ENCODE measurements at places on chromosomes 1 and 21.

- DNase-seq = no peak
These were observed 180.8 kb downstream of the NPHP4 start for GRCh38 chr1:5811419-5811818.

GRCh38 chr1:113048064-113048463 lies 24.9 kb upstream of the LRIG2 start:
- DNase-seq = no peak

- peak; percentile 45 for DNase-seq
These were observed 28.3 kb downstream of the CDCP2 start for GRCh38 chr1:54124472-54124871.

GRCh38 chr1:10773376-10773775 lies 23.1 kb downstream of the CASZ1 start:
- DNase-seq = no peak

- no peak for DNase-seq
These were observed 137.2 kb downstream of the LRIG2 start for GRCh38 chr1:113210248-113210647.

- no peak for DNase-seq
These were observed 97.0 kb downstream of the MT1HL1 start for GRCh38 chr1:236907205-236907604.

DNA sequence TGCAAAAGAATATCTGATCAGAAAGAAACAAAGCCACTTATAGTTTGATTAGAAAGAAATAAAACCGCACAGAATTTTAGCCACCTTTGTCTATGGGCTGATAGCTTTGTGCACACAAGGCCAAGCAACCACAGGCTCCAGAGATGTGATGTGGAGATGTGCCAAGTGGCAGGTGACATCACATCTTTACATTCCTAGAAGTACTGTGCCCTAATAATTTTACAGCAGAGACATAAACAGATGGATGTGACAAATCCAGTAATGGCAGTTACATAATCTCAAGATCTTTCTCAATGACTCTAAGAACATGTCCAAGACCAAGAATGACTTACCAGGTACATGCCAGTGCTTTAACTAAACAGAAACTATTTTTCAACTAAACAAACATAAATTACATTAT lies 159.5 kb downstream of the LTN1 start:
- no peak for DNase-seq

- DNase-seq = no peak
These were observed 5.9 kb upstream of the FOXJ3 start for GRCh38 chr1:42340901-42341300.

DNA sequence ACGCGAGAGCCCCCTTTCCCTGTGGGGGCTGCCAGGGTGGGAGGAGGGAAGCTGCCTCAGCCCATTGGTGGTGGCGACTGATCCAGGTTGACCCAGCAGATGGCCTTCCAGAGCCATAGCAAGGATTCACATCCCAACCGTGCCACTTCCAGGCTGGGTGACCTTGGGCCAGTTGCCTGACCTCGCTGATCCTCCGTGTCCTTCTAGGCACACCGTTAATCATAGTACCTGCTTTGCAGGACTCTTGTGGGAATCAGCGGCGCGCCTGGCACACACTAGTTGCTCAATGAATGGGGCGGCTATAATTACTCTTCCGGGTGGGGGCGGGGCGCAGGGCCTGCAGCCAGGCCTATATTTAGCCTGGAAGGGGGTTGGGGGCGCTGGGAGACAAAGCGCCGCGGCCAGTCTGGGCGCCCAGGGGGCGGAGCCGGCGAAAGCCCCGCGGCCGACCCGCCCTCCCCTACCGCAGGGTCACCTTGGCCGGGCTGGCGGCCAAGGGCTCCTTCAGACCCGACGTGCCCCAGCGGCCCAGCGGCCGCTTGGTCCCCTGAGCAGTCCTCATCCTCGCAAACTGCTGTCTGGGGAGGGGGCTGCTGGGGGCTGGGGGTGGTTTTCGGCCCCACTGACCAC lies 5.1 kb downstream of the HSPB7 start:
- DNase-seq = no peak

- no peak for DNase-seq
These were observed 161.6 kb downstream of the GLUL start for GRCh38 chr1:182229921-182230491.

DNA sequence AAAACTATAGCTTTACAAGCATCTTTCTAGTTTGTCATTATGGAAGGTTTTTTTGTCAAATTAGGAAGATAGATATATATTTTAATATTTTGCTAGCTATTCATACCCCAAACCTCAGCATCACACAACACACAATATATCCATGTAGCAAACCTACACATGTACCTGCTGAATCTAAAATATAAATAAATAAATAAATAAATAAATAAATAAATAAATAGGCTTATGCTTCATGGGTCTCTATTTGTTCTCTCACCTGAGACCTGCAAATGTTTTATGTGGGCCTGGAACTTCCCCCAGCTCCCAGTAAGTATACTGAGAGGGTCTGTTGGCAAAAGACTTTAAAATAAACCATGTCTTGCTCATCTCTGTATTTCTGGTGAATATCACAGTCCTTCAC lies 147.4 kb upstream of the BEND5 start:
- DNase-seq = no peak

- DNase-seq = no peak
These were observed 19.4 kb downstream of the CLIC6 start for GRCh38 chr21:34688145-34688544.

- DNase-seq = no peak
These were observed 134.8 kb downstream of the SETD4 start for GRCh38 chr21:35925497-35925896.

GRCh38 chr1:164511001-164511705 lies 47.8 kb upstream of the PBX1 start:
- no peak for DNase-seq

DNA sequence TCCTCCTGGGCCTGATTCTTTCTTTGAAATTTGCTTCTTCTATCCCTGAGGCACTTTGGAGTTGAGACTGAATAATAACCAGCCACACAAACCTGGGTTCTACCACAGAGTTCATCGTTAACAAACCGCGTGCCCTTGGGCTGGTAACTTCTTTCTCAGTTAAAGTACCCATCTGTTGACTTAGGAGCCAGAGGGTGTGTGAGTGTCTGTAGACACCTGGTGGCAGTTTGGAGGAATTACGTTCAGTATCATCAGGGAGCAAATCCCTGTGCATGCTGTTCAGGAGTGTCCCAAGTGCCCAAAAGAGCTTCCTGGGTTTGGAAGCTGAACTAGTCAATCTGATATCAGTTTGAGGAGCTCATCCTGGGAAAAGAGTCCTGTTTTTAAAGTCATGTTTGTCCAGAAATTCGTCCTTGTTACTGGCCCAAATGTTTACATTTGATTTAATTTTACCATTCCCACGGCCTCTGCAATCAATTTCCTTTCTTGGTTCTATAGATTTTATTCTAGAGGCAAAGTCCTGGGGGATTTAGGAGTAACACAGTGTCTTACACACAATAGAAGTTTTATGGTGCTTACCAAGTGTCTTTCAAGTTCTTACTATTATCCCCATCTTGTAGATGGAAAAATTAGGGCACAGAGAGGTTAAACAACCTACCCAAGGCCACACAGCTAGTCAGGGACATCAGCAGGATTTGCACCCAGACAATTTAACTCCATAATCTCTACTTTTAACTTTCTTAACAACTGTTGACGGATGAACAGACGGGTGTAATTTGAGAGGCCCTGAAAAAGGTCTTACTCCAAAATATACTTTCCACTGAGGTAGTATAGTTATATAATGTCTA lies 26.7 kb upstream of the RPTN start:
- DNase-seq = no peak

GRCh38 chr1:205325334-205325884 lies 3.9 kb upstream of the NUAK2 start:
- DNase-seq = no peak

- no peak for DNase-seq
These were observed 190.8 kb downstream of the CAMTA1 start for GRCh38 chr1:6976044-6976375.

- no peak for DNase-seq
These were observed 40.5 kb downstream of the CD34 start for GRCh38 chr1:207870306-207871031.

- DNase-seq = no peak
These were observed 26.4 kb upstream of the EEIG2 start for GRCh38 chr1:108533351-108534083.

- no peak for DNase-seq
These were observed 42.2 kb downstream of the ATP1B1 start for GRCh38 chr1:169148472-169149252.

GRCh38 chr1:112396653-112397471 lies 848 bp downstream of the CTTNBP2NL start:
- no peak for DNase-seq

DNA sequence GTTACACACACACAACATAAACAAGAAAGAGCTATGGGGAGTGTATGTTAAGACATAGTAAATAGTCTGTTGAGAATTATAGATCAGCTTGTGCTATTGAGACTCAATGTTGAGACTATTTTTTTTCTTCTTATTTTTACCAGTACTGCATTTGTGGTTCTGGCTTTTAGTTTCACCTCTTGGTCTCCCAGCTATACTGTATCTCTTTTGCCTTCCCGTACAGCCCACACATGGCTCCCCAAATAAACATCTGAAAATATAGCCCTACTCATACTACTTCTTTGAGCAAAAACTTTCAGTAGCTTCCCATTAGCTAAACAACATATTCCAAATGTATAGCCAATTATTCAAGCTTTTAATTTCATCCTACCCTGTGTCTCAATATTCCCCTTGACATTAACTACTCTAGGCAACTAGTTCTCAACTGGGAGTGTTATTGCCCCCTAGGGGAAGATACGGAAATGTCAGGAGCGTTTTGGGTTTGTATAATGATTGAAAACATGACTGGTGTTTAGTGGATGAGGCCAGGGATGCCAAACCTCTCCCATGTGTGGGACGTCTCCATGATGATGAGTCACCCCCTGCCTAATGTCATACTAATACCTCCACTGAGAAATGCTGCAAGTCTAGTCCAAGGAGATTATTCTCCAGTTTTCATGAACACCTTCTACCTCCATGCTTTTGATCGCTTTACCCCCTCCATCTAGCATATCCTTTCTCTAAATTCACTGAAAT lies 6.8 kb downstream of the RPE65 start:
- no peak for DNase-seq

DNA sequence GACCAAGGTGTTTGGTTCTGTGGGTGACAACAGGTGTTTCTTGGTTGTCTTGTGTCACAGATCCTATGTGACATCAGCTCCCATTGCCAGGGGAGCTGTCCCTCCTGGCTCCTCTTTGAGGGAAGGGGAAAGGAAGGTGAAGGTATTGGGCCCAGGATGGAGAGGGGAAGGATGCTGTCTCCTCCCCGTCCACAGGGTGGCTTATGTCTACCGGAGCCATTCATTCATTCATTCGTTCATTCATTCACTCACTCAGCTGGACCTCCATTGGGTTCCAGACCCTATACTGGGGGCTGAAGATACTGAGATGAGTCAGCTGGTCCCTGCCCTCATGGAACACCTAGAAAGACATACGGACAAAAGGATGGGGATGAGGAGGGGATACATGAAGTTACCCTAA lies 38.9 kb downstream of the EPHB2 start:
- no peak for DNase-seq

DNA sequence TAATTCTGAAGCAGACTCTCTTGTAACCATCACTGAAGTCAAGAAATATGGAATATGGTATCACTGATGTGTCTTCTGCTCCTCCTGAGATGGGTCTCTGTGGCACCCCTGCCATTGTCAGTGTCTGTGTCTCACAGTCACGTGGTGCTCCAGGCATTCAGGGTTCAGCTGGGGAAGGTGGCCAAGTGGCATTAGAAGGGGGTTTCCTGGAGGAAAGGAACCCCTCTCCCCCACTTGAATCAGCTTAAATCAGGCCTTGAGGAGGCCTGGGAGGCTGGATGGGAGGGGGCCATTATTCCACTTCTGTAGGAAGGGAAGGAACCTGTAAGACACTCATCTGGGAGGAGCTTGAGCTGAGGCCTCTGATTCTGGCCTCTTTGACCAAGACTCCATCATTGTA lies 20.5 kb downstream of the CYP4B1 start:
- DNase-seq = no peak

- no peak for DNase-seq
These were observed 130.3 kb downstream of the CASZ1 start for GRCh38 chr1:10665930-10666850.

DNA sequence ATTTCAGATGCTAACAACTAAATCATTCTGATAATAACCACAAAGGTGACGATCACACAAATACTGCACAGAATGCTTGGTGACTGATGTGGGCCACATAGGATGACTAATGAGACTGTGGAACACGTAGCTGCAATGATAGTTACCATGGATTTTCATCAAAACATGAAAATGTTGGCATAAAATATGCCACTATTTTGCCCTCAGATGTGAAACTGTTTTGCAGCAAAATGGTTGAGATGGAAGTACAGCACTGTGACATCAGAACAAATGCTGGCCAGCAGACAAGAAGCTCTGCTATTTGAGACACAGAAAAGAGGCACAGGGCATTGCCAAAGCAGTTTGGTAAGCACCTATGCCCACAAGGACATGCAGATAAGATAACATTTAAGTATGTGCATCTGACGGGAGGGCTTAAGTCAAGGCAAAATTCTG lies 83.8 kb downstream of the NIBAN1 start:
- DNase-seq = no peak

GRCh38 chr1:198352975-198353695 lies 187.3 kb downstream of the ATP6V1G3 start:
- no peak for DNase-seq

GRCh38 chr1:43058056-43058455 lies 99.4 kb upstream of the SLC2A1 start:
- no peak for DNase-seq

DNA sequence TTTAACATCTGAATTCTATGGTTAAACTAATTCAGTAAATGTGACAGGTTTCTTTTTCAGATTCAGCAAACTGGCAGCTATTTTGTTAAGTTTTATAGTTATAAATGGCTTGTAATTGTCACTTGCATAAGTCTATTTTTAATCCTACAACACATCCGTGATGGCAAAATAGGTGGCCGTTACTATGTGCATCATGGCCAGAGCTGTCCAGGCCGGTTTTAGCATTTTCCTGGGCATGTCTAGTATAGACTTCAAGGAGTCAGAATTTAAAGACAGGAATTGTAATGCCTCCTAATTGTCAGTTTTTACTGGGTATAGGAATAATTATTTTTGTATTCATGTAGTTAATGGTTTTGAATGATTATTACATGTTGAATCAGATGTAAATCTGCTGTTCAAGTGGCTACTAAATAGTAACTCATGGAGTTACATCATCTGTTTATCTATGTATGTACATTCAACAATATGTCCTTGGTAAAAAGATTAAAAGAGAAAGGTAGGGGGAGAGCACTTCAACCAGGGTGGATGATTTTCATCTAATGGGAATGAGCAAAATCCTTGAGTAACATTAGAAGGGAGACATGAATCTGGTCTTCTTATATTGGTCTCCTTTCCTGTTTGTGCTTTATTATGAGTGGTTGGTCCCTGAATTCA lies 3.2 kb upstream of the B3GALT2 start:
- DNase-seq = no peak

GRCh38 chr1:26531651-26532131 lies 2.1 kb downstream of the RPS6KA1 start:
- DNase-seq = no peak

DNA sequence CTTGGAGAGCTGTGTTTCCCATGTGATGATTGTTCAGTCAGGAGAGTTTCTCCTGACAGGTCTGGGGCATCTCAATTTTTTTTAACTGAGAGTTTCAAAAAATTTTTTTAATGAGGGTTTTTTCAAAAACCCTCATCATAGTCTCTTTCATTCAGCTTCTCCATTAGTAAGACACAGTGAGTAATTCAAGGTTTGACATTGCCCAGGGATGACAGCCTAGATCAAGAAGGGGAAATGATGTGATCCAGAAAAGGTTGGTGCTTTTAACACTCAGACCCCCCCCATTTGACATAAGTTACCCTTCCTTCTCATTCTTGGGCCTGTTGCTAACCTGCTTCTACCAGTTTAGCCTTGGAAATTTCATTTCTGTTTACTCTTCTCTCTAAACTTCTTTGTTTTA lies 189.4 kb upstream of the HOOK1 start:
- no peak for DNase-seq

All from spleen (tissue), 13 donors.